ENCODE measurements at places on chromosomes 4 and X. TPM values are rescaled to one million over a fixed set of nuclear protein-coding genes. Genes with fewer than 3 reads are reported as not detected.

DNA sequence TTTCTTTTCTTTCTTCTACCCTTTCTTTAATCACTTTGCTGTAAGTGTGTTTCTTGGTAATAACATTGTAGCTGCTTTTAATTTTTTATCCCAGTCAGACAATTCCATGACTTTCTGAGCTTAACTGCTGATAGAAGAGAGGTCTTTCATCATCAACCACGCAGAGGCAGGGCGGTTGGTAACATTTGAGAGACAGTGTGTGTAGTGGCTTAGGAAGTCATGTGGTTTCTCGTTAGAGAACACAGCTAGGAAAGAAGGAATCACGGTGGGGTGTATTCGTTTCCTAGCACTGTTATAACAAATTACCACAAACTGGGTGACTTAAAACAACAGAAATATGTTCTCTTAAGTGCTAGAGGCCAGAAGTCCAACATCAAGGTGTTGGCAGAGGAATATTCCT lies 11.5 kb downstream of the PRPS2 start:
- no peak for DNase-seq

DNA sequence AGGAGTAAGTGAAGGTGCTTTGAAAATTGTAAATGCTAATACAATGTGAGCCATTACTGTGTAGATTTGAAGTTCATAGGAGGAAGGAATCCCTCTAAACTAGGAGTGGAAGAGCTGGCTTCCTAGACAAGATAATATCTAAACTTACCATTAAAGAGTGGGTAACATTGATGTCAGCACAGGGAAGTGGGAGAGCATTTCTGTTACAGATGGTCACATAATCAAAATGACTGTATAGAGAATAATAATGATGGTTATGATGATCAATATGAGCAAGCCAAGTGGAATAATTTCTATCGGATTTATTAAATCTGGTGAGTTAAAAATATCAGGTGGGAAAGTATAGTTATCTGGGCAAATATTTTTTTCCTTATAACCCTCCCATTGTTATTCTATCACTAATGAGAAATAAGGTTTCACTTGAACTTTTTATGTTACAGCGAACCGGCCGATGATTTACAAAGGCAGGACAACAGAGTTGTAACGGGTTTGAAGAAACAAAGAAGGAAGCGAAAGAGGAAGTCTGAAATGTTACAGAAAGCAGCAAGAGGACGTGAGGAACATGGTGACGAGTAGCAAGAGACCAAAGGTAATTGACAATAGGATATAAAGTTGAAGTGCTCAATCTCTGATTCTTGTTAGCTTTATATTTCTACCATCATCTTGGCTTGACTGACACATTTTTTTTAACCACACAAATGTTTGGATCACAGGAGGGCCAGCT lies 43.5 kb downstream of the FMR1NB start:
- DNase-seq = no peak

DNA sequence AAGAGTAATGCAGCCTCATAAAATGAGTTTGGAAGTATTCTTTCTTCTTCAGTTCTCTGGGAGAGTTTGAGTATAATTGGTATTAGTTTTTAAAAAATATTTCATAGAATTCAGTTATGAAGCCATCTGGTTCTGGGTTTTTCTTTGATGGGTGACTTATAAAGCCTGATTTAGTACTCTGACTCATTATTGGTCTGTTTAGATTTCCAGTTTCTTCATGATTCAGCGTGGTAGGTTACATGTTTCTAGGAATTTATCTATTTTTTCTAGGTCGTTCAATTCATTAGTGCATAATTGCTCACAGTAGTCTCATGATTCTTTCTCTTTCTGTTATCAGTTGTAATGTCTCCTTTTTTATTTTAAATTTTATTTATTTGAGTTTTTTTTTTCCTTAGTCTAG lies 111.2 kb downstream of the CEP44 start:
- no peak for DNase-seq

DNA sequence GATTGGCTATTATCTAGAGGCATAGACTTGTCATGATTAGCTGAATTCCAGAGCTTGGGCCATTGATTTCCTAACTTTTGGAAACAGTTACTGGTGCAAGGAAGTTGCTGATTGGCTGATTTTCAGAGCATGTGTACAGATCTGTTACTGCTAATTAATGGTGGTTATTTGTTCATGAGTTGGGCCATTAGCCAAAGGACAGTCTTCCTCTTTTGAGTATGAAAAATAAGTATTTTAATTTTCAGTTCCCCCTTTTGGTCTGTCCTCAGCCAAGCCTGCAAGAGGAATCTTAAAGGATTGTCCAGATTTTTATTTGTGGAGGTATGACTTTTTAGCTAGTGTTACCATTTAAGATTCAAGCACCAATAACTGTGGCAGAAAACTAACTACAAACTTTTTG lies 7.0 kb upstream of the DSPP start:
- DNase-seq = no peak

PDHA1 gene
- 109 TPM for total RNA-seq

MGAT4D gene
- total RNA-seq = not detected

GRCh38 chrX:132118358-132118757 lies 9.5 kb downstream of the FRMD7 start:
- no peak for DNase-seq

SPANXB1 gene
- total RNA-seq = not detected

SLC25A43 gene
- 13.6 TPM for total RNA-seq

GRCh38 chr4:133084421-133084820 lies 64.7 kb upstream of the PCDH10 start:
- no peak for DNase-seq

DNA sequence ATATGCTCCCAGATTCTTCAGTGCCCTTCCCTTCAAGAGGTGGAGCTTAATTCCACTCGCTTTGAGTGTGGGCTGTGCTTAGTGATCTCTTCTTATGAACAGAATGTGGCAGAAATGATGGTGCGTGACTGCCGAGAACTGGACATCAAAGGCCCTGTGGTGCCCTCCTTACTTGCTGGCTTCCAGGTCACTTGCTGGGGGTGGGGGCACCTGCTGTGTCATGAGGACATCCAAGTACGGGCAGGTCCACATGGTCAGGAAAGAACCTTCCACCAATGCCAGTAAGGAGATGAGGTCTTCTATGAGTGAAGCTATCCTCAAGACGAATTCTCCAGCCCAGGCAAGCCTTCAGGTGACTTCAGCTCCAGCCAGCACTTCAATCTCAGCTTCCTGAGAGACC lies 95.8 kb downstream of the FAM53A start:
- DNase-seq = no peak

ARMCX1 gene
- total RNA-seq = 35.6 TPM

DNA sequence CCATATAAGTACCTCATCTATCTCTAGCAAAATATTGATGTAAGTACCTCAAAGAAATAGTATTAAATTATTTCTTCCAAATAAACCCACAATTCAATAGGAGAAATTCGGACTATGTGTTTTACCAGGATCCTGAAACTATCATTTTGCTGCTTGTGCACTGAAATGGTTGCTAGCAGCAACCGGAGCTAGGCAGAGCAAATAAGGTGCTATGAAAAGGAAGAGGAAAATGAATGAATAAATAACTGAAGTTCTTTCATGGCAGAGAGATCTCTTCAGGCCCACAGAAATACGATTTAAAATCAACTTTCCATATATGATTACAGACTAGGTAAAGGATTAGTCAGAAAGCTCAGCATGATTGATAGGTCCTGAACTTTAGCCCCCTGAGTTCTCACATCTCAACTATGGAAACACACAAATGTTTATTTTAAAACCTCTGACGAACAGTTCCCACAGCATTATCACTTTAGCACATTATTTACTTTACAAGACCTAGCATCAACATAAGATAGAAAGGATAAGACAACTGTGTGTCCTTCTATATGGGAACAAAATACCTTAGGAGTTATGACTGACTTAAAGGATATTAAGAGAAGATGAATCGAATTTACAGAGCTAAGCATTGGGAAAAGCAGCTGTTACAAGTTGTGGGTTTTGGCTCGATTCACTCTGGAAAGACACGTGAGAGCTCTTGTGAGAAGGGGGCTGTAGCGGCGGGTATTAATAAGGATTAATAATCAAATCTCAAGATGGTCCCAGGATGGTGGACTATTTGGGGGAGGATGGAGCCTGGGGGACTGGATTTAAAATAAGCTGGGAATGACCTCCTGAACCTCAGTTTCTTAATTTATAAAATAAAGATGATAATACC lies 104.3 kb downstream of the CORIN start:
- DNase-seq = peak; percentile 26

DNA sequence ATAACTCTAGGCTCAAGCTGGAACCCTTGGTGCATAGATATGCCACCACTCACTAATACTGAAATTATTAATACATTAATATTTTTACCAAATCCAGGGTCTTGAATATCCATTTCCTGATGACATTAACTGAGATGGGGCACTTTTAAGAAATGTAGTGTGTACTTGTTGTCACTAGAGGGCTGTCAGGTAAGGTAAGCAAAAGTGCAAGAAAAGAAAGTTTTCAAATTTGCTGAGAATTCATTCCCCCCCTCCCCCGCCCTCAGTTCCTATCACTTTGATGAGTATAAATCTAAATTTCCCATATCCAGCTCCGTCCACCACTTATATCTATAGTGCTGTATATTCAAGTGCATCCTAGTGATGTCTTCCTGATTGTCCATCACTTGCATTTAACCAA lies 20.5 kb upstream of the WDR44 start:
- no peak for DNase-seq

GRCh38 chrX:127324128-127324527 lies 504.6 kb downstream of the PRR32 start:
- no peak for DNase-seq

DNA sequence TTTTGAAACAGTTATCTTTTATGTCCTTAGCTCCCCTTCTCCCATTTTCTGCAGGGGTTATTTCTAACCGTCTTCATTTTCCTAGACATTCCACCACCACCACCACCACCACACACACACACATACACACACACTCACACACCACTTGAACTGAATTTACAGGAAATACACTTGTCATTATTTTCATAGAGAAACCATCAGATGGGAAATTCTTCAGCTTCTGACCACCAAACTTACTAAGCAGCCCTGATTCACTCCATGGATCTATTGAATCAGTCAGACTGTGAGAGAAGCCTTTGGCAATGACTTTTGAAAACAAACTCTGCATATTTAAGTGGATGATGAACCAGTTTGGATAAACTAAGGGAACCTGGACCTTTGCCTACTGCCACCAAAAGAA lies 210.1 kb upstream of the NHS start:
- DNase-seq = no peak

DNA sequence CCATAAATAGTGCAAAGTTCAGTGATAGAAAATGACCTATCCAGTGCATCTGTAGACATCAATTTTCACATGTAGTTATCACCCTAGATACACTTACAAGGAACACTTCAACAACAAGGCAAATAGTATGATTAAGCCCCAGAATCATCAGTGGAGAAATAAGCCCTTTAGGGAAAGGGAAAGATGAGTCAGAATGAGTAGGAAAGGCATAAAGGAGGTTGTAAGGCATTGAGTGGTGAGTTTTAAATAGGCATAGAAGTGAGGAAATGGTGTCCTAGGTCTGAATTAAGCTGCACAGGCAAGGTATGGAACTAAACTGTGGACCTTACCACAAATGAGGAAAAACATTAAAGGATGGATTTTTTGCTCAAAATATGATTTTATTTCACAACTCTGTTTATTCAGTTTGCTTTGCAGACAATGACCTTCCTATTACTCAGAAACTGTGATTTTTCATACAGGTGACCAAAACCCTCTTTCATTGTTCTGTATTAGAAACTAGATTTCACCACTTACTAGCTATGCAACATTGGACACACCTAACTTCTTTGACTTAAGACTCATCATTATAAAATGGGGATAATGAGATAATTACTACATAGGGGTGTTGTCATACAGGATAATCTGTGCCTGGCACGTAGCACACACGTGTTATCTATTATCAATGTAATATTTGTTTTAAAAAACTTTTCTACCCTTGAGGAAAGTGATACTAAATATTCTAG lies 57.0 kb upstream of the MAP9 start:
- no peak for DNase-seq

GRCh38 chrX:1389181-1389992 lies 2.5 kb downstream of the SLC25A6 start:
- DNase-seq = peak; percentile 24

DNA sequence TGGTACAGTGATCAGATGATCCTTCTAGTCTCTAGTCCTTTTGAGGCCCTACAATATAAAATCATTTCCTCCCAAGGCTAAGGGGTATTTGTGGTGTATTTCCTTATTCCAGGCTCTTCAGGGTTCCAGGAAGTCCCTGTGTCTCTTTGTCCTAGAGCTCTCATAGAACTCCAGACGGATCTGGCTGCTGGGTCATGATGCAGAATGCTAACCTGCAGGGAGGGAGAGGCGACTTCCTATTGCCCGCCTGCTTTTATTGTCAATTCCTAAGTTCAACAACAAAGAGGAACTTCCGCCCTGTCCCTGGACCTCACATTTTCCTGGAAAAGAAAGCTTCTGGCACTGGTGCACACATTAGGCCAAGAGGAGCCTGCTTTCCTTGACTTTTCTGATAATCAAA lies 45.9 kb upstream of the ZNF827 start:
- DNase-seq = peak; percentile 4

DNA sequence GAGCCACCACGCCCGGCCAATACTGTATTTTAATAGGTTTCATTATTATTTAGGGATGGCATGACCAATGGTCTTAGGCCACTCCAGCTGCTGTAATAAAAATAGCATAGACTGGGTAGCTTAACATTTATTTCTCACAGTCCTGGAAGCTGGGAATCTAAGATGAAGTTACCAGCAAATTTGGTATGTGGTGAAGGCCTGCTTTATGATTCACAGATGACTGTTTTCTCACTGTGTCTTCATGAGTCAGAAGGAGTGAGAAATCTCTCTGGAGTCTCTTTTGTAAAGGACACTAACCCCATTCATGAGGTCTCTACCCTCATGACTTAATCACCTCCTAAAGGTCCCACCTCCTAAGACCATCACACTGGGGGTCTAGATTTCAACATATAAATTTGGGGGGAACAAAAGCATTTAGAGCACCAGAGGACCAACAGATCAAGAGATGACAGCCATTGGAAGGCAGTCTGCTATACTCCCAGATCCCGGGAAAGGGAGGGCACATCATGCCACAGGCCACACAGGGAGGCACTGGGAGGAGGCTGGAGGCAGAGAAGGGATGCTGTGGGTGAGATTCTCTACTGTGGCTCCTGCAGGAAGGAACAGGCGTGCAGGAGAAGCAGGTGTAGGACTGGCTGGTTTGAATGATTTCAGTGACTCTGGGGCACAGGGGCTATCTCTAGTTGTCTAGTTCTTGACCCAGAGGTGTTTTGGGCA lies 335.8 kb upstream of the SFRP2 start:
- no peak for DNase-seq

CXCL8 gene
- 5.9 TPM for total RNA-seq

CABS1 gene
- not detected for total RNA-seq

GRCh38 chrX:8194216-8194615 lies 23.1 kb upstream of the VCX2 start:
- DNase-seq = no peak

CYTL1 gene
- total RNA-seq = 1.3 TPM

- no peak for DNase-seq
These were observed 7.3 kb upstream of the MAGEE1 start for GRCh38 chrX:76420237-76420636.

GRCh38 chr4:25178838-25179261 lies 18.6 kb upstream of the SEPSECS start:
- DNase-seq = no peak

GRCh38 chrX:137988470-137988869 lies 422.5 kb downstream of the ZIC3 start:
- no peak for DNase-seq

SH3RF1 gene
- 16.3 TPM for total RNA-seq
